CD4-positive, alpha-beta T cell treated with Interleukin-4 for 1 hour (primary cell): ENCODE measurements at places on chromosomes 6 and 20.

GRCh38 chr6:108395297-108395696 lies 100.4 kb downstream of the AFG1L start:
- DNase-seq, result no peak

GRCh38 chr6:55812509-55812908 lies 62.9 kb downstream of the BMP5 start:
- DNase-seq, result no peak

GRCh38 chr6:45500924-45501816 lies 123.4 kb upstream of the SUPT3H start:
- no peak for DNase-seq

DNA sequence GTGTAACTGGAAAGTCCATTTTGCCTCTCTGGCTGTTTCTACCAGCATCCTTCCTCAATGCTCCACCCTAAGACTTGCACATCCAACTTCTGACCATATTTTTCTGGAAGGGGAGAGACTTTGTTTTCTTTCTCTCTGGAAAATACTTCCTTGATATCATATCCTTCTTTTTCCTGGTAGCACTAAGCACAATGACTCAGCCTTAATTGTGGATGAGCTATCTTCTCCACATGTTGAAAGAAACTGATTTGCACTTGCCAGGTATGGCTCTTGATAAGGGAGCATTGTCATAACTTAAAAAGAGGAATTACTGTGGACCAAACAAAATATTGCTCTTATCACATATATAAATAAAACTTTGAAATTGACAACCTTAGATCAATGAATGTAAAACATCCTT lies 30.1 kb upstream of the IBTK start:
- DNase-seq, result no peak

DNA sequence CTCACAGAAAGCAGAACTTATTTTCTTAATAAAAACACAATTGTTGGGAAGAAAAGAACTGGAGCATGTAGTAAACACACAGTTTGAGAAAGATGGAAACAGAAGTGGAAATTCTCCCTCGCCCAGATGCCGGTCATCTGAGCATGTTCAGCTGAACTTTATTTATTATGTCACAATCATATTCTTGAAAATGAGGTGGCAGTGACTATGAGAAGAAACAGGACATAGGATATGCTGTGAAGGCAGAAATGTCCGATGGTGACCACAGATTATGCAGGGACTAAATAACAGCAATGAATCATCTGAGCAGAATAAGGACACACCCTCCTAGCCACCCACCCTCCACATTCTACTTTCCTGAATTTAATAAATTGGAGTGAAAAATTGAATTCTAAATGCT lies 425.3 kb upstream of the NOX3 start:
- DNase-seq, result no peak

DNA sequence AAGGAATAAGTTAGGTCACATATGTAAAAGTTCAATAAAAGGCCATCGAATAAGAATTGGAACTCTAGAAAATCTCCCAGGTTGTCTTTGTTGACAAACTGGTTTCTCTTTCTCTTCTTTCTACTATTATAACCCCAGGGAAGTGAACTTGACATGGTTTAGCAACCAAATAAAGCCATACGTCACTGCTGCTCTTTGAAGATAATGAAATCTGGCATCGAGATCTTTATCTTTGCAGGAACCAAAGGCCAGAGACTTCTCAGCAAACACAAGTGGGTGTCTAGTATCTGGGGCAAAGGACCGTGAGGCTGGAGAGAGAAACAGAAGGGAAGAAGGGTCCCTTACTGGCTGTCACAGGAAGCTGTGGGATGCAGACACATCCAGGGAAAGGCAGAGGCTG lies 286.7 kb upstream of the CDYL start:
- DNase-seq, result no peak
